ENCODE measurements at places on chromosomes 5 and 9.
A peak's percentile ranks its signal among the peaks of the same experiment; 100 is the strongest.

DNA sequence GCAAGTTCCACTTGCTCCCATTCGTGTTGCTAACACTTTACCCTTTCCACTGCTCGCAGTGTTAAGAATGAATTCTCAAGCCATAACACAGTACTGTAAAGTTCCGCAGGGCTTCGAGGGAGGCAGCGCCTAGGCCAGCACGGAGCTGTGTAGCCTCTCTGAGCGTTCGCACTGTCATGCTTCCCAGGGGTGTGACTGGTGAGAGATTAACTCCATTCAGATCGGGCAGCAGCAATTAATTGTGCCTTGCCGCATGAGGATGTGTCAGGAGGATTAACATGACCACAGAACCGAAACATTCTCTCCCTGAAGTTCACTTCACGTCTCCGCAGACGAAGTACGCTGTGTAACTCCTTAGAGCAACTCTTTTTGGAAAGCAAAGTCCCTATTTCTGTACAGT is 23.2 kb downstream of the ZBTB34 start:
- DNase-seq = no peak

GRCh38 chr9:129726322-129727160 is 26.3 kb downstream of the PTGES start:
- DNase-seq = peak; percentile 60

DNA sequence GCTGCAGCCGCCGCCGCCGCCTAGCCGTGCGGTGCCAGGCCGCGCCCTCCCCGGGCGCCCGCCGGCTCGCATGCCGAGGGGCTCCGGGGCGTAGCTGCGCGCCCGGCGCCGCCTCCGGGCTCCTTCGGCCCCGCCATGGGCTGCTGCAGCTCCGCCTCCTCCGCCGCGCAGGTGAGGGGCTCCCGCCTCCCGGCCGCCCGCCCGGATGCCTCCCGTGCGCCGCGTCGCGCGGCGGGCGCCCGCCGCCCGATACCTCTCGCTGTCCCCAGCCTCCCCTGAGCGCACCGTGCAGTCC is 230 bp downstream of the SLC44A1 start:
- no peak for DNase-seq

GRCh38 chr5:67805666-67806348 is 409.7 kb upstream of the PIK3R1 start:
- DNase-seq = no peak

DNA sequence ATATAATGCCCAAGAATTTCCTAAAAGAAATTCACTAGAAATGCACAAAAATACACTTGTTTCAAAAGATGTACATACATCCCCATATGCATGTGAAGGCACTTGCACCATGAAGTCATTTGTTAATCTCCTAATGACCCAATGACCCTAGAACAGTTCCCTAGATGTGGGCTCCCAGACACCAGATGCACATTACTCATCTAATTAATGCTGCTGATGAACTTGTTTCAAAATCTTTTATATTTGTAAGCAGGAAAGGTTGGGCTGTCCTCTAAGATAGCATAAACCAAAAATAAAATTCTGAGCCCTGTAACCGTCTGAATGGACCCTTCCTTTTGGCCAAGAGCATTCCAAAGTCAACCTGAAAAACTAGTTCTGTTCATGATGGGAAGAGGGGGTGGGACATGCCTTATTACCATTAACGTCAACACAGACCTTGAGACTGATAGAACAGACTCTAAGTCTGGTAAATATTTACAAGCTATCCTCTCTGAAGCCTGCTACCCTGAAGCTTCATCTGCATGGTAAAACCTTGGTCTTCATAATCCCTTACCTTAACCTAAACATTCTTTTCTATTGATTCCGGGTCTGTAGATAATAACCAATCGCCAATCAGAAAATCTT is 91.0 kb upstream of the DAPK1 start:
- DNase-seq = no peak

DNA sequence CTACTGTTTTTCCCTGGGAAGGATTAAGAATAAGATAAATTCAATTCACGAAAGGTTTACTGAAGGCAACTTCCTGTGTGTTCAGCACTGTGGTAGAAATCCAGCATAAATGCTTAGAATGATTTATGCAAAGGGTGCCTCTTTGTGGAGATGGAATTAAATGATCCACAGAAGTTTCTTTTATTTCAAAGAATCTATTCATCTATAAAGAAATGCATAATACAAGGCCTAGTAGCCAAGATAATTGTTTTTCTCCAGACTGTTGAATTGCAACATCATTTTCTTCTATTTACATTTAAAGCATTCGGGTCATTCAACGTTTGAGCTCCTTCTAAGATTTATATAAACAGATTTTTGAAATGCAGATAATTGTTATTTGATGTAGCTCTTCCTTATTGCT is 138.8 kb upstream of the NFIL3 start:
- DNase-seq = no peak

GRCh38 chr9:32627394-32627954 is 8.0 kb downstream of the TAF1L start:
- no peak for DNase-seq

DNA sequence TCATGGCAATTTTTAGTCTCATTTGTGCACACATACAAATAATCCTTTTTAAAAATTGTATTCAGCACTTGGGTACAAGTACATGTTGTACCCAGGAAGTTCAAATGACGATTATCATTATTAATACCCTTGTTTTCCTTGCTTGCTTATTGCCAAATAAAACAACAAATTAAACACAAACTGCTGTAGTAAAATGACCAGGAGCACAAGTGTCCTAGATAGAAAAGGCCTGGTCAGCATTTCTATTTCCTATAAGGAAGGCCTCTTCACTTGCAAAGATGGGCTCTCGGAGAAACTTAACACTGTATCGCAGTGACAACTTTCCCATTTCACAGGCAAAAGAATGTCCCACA is 34.7 kb upstream of the PLPP1 start:
- DNase-seq = no peak

- no peak for DNase-seq
These were observed 99.6 kb upstream of the TAF11L2 start for GRCh38 chr5:17398431-17398830.

- no peak for DNase-seq
These were observed 15.6 kb upstream of the DIRAS2 start for GRCh38 chr9:90658181-90658580.

Data from activated CD4-positive, alpha-beta T cell treated with anti-CD3 and anti-CD28 coated beads, Interleukin-2, amount 10 ng/mL, durations not matched to agents 7 days and 5 days (primary cell).